ENCODE measurements at places on chromosomes 16 and 17. TPM values are rescaled to one million over a fixed set of nuclear protein-coding genes. Genes with fewer than 3 reads are reported as not detected.

The RCVRN gene
- not detected for total RNA-seq

The CCL17 gene
- not detected for total RNA-seq

The KRT20 gene
- not detected for total RNA-seq

The KATNIP gene
- 9.3 TPM for total RNA-seq

The UNC13D gene
- 1.8 TPM for total RNA-seq

The CPD gene
- 65.5 TPM for total RNA-seq

The ZNF385C gene
- not detected for total RNA-seq

The C1QL1 gene
- 0.93 TPM for total RNA-seq

The ASGR2 gene
- total RNA-seq: not detected

The ITGB3 gene
- total RNA-seq: 174 TPM

The TRAF7 gene
- 89.8 TPM for total RNA-seq

The MYH1 gene
- total RNA-seq: not detected

The STH gene
- total RNA-seq: not detected

The RUNDC3A gene
- not detected for total RNA-seq

The FBXO39 gene
- total RNA-seq: not detected

The RNF222 gene
- not detected for total RNA-seq

The HEXIM1 gene
- 10.1 TPM for total RNA-seq

The RGS11 gene
- total RNA-seq: 1.1 TPM

The MMP25 gene
- under 0.01 TPM for total RNA-seq

The CCL1 gene
- total RNA-seq: not detected

The SGCA gene
- not detected for total RNA-seq

The RPAIN gene
- 40.4 TPM for total RNA-seq

The MT1E gene
- total RNA-seq: 306 TPM

The CCL18 gene
- total RNA-seq: not detected

The TP53TG3 gene
- not detected for total RNA-seq

The CDK5R1 gene
- 2.7 TPM for total RNA-seq

The AOC2 gene
- total RNA-seq: 0.20 TPM

The PRR15L gene
- total RNA-seq: not detected

The HOXB9 gene
- 10.6 TPM for total RNA-seq

The FLII gene
- total RNA-seq: 601 TPM

The SLFN12 gene
- 38.2 TPM for total RNA-seq

The SOCS7 gene
- total RNA-seq: 2.9 TPM

The KRT36 gene
- not detected for total RNA-seq

The ZNF213 gene
- 4.9 TPM for total RNA-seq

The PABPN1L gene
- total RNA-seq: not detected

The PDE6G gene
- total RNA-seq: 0.25 TPM

The ACTG1 gene
- total RNA-seq: 10,454 TPM

The ZFPM1 gene
- 0.93 TPM for total RNA-seq

The MNT gene
- total RNA-seq: 5.5 TPM

The CAVIN1 gene
- total RNA-seq: 888 TPM

The HBZ gene
- total RNA-seq: not detected

The C17orf107 gene
- 0.93 TPM for total RNA-seq

The RPGRIP1L gene
- 8.8 TPM for total RNA-seq
